GM19239 (cell line): ENCODE measurements at places on chromosomes 6 and 20.

DNA sequence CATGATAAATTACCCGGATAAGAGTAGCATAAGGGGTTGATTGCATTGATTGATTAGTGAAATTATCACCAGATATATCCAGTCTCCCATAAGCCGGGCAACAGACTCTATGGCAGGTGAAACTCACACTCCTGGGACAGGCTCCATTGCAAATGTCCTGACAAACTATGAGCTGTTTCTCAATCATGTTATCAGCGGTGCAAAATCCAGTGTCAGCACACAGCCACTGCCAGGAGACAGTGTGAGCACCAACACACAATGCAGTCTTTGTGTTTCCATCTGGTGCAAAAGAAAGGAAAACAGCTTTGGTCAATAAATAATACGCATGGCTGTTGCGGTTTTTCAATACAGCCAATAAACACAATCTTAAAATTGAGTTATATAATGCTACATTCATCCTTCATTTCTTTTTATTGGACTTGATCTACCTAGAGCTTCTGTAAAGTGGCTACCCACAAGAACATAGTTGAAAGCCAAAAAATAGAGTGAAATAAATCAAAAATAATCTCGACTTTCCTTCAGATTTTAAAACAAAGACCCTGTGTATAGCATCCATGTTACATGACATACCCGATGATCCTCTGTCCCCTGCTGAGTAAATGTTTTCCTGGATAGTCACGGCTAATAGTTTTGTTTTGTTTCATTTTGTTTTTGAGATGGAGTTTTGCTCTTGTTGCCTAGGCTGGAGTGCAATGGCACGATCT is 64.3 kb upstream of the AFDN start:
- no peak for DNase-seq

GRCh38 chr6:141467041-141467440 is 665.7 kb upstream of the GJE1 start:
- DNase-seq, result no peak

GRCh38 chr6:166751051-166751595 is 124.1 kb upstream of the RPS6KA2 start:
- peak; percentile 39 for DNase-seq

DNA sequence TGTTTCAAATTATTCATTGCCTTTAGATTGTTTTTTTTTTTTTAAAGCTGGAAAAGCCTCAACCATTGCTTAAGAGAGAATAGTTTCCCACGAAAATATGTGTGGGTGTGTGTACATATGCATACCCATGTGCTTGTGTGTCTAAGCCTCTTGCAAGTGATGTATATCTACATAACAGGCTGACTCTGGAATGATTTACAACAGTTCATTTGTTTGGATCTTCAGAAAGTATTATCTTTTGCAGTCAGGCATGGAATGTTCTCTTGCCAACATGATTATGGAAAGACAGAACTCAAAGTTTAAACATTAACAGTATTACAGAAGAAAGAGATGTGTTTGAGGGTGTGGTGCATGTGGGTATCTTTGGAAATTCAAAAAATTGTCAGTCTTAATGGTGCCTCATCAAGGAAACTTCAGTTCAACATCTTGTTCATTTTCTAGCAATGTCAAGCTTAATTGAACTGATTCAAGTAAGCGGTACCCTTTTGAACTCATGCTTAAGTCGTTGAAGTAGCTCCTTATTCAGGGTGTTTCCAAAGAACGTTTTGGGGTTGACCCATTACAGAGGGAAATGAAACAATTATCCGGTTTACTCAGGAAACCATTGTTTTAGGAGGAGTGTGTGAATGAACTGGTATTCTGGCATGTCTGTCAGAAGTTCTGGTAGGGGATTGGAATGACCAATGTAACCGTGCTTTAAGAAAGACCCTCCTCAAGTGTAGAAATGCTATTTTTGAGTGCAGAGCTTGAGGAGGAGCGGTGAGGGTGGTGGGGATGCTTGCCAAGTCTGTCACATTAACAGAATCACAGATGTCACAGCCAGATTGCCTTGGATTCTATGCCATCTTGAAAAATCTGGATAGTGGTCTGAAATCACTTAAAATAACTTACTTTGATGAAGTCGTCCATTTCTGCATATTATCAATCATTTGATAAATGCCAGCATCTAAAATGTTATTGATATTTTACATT is 60.3 kb downstream of the ADGRG6 start:
- no peak for DNase-seq

- no peak for DNase-seq
Measured at GRCh38 chr6:113968472-113968871, 2.5 kb downstream of the HDAC2 start.

- DNase-seq, result no peak
Measured at GRCh38 chr6:22149096-22149495, 147.7 kb downstream of the PRL start.

DNA sequence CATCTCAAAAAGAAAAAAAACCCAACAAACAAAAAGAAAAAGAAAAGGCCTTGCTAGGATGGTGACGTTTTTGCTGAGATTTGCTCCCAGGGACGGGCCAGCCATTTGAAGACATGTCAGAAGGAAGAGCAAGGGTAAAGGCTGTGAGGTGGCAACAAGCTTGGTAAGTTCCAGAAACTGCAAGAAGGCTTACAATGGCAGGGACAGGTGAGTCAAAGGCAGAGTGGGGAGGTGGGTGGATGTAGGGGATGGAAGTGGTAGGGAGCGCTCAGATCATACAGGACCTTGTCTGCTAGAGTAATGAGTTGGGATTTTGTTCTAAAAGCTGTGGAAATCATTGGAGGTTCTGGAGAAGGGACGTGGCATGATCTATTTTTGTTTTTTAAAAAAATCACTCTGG is 4.3 kb downstream of the KIF3B start:
- DNase-seq, result no peak

GRCh38 chr6:156154896-156155295 is 622.3 kb upstream of the ARID1B start:
- no peak for DNase-seq

- DNase-seq, result no peak
Measured at GRCh38 chr20:19770375-19770774, 12.3 kb downstream of the RIN2 start.

GRCh38 chr6:30530014-30530413 is 26.3 kb downstream of the GNL1 start:
- no peak for DNase-seq

GRCh38 chr6:37210313-37210968 is 40.5 kb downstream of the PIM1 start:
- peak; percentile 56 for DNase-seq

GRCh38 chr6:52617087-52617486 is 40.2 kb upstream of the TRAM2 start:
- DNase-seq, result no peak

- no peak for DNase-seq
Measured at GRCh38 chr6:128310451-128310850, 209.9 kb downstream of the PTPRK start.

DNA sequence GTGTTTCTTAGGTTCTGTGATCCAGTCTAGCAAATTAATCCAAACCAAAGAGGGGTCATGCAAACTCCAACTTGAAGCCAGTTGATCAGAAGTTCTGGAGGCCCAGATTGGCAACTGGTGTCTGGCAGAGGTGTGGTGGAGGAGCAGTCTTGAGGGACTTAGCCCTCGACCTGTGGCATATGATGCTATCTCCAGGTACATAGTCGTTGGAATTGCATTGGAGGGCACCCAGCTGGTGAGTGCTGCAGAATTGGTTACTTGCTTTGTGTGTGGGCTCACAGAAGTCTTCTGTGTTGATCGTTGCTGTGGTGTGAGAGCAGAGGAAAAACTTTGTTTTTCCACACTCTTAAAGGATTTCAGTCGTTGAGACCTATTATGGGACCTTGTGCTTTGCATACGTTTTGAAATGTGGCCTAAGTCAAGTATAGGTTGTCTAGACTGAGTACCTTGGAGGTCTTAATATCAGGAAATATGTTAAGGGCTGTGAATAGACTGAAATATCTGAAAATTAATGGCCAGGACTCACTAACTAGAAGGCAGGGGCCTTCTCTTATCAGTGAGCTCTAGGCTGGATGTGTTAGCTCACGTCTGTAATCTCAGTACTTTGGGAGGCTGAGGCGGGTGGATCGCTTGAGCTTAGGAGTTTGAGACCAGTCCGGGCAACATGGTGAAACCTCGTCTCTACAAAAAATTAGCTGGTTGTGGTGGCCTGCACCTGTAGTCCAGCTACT is 7.8 kb downstream of the PANK2 start:
- DNase-seq, result no peak

DNA sequence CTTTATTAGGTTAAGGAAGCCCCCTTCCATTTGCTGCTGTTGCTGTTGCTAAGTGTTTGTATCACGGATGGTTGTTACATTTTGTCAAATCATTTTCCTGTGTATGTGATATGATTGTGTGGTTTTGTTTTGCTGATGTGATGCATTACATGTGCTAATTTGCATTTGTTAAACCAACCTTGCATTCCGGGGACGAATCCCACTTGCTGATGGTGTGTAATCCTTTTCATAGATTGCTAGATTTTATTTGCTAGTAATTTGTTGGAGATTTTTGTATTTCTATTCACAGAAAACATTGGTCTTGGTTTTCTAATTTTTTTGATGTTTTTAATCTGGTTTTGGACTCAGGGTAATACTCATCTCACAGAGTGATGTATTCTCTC is 167.8 kb downstream of the WDR27 start:
- no peak for DNase-seq

DNA sequence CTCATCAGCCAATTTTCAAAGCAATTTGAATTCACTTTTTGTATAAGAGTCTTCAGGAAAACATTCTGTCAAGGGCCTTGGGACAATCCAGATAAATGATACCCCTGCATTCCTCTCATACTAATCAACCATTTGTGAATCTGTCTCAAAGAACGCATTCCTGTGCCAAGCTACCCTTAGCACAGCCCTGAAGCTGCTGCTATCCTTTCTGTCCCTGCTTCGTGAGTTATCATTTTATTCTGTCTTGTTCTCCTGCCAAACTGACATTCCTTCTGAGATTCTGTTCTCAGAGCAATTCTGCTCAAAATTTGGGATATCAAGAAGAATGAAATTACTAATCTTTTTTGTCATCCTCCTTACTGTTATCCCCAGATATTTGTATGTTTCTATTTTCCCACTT is 213.9 kb upstream of the STXBP5 start:
- no peak for DNase-seq

- no peak for DNase-seq
Measured at GRCh38 chr6:113293423-113293740, 563.8 kb upstream of the MARCKS start.

GRCh38 chr20:689348-689747 is 13.7 kb upstream of the SCRT2 start:
- no peak for DNase-seq

GRCh38 chr6:84017709-84018452 is 15.7 kb upstream of the MRAP2 start:
- no peak for DNase-seq

DNA sequence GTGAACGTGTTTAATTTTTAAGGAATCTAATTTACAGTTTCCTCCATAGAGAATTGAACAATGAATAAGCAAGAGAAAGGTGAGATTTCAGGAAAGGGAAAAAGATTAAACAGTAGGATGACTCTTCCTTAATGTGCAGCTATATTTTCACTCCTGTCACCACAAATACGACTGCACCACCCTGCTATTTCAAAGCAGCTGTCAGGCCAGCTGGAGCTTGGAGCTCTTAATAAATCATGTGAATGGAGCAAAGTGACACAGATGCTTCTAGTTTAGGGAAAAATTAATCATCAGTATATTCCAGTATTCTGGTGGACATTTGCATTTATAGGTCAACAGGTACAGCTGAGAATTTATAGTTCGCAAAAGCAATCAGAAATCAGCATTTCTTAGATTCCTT is 56.5 kb upstream of the PKIB start:
- DNase-seq, result no peak

- DNase-seq, result no peak
Measured at GRCh38 chr6:33770124-33770832, 18.7 kb downstream of the LEMD2 start.

DNA sequence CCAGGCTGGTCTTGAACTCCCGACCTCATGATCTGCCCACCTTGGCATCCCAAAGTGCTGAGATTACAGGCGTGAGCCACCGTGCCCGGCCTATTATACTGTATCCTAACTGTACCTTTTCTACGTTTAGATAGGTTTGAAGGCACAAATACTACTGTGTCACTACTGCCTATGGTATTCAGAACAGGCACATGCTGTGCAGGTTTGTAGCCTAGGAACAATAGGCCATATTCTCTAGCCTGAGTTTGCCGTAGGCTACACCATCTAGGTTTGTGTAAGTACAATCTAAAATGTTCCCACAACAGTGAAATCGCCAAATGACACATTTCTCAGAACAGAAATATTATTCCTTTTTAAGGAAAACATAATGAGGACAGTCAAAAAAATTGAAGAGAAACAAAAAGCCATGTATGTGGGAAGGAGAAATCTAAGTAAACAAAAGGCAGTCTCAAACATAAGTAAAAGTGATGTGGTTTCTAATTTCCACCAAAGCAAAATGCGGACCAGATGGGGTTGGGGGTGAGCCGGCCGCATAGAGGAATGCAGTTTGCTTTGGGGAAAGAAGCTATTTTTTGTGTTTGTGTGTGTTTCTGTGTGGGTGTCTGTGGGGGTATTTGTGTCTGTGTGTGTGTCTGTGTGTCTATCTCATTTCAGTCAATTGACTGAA is 192.6 kb upstream of the SALL4 start:
- DNase-seq, result no peak

- DNase-seq, result no peak
Measured at GRCh38 chr6:95978230-95978629, 37.5 kb upstream of the FUT9 start.
